Activated CD8-positive, alpha-beta memory T cell treated with anti-CD3 and anti-CD28 coated beads for 1 hour (primary cell): ENCODE measurements at places on chromosomes 7 and 10.

- DNase-seq, result no peak
Measured at GRCh38 chr7:129225931-129226572, 1.2 kb downstream of the AHCYL2 start.

DNA sequence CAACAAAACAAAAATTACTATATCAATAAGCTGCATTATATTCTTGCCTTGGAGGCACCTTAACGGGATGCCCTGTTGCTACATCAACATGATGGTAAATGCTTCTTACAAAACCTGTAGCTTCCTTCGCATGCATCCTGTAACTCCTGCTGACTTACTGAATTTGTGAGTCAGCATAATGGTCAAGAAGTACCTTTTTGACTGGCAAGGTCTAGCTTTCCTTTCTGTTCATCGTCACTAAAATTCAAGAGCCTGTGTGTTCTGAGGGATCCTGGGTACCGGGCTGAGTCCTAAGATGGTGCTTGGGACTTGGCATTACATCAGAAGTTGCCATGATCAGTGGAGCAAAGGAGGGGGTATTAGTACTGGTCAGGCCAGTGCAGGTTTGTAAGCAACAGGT is 4.9 kb downstream of the PFKFB3 start:
- no peak for DNase-seq

GRCh38 chr10:125543796-125544195 is 139.2 kb downstream of the TEX36 start:
- DNase-seq, result no peak

- no peak for DNase-seq
Measured at GRCh38 chr7:27112955-27113949, 10.8 kb upstream of the HOXA2 start.

DNA sequence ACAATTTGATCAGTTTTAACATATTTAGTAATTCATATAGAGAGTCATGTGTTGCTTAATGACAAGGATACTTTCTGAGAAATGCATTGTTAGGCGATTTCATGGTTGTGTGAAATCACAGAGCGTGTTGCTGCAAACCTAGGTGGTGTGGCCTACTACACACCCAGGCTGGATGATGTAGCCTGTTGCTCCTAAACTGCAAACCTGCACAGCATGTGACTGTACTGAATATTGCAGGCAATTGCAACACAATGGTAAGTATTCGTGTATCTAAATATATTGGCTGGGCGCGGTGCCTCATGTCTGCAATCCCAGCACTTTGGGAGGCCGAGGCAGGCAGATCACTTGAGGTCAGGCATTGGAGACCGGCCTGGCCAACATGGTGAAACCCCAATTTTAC is 73.7 kb upstream of the BAIAP2L1 start:
- no peak for DNase-seq

- DNase-seq, result peak; percentile 22
Measured at GRCh38 chr7:142557971-142558582, 191.2 kb upstream of the PRSS1 start.

- DNase-seq, result no peak
Measured at GRCh38 chr7:38181111-38181510, 3.1 kb downstream of the STARD3NL start.
